ENCODE measurements at places on chromosomes 11 and 22.
A peak's percentile ranks its signal among the peaks of the same experiment; 100 is the strongest.

GRCh38 chr11:44774108-44774507 lies 47.3 kb downstream of the TSPAN18 start:
- DNase-seq, result no peak

DNA sequence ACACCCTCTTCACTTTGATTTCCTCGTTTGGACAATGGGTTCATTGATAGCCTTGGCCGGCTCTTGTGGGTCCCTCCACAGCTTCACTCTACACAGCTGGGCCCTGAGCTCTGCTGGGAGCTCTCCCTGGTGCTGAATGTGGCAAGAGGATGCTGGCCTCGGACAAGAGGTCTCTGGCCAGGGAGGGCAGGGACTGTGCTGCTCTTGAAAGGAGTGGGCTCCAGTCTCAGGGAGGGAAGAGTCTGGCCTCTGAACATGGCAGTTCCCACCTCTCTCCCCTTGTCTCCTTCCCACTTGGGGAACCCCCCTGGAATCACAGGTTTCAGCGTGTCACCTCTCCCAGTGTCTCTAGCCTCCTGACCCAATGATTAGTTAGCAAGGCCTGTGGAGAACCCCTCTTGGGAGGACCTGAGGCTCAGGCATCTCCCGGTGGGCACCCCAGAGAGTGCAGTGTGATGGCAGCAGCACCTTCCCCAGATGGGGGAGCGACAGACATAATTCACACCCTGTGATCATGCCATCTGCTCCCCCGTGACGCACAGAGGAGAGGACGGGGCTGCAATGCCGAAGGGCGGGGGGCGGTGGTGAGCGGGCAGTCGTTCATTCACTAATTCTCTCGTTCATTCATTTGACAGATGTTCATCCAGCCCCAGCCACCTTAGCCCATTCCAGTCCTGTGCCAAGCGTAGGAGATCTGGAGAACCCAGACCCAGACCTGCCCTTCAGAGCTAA lies 2.8 kb upstream of the CABP7 start:
- peak; percentile 84 for DNase-seq

DNA sequence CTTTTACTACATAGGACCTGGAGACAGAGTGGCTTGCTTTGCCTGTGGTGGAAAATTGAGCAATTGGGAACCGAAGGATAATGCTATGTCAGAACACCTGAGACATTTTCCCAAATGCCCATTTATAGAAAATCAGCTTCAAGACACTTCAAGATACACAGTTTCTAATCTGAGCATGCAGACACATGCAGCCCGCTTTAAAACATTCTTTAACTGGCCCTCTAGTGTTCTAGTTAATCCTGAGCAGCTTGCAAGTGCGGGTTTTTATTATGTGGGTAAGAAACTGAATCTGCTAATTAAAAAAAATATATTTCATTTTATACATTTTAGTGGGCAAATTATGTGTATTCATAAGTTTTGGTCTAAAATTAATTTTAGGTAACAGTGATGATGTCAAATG lies 7.8 kb downstream of the BIRC3 start:
- no peak for DNase-seq

DNA sequence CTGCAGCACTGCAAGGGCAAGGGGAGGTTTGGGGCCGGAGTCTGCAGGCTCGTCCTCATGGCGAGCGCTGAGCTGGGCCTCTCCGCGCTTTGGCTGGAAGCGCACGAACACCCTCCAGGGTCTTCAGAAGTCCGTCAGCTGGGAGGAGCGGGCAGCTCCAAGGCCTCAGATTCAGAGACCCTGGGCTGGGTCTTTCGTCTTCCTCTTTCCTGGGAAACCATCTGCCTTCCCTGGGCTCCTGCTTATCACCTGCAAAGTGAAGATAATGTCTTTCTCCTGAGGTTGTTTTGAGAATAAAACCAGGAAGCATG lies 525.6 kb downstream of the BRD1 start:
- DNase-seq, result no peak

- DNase-seq, result no peak
These were observed 55.9 kb upstream of the CCDC188 start for GRCh38 chr22:20206709-20207215.

DNA sequence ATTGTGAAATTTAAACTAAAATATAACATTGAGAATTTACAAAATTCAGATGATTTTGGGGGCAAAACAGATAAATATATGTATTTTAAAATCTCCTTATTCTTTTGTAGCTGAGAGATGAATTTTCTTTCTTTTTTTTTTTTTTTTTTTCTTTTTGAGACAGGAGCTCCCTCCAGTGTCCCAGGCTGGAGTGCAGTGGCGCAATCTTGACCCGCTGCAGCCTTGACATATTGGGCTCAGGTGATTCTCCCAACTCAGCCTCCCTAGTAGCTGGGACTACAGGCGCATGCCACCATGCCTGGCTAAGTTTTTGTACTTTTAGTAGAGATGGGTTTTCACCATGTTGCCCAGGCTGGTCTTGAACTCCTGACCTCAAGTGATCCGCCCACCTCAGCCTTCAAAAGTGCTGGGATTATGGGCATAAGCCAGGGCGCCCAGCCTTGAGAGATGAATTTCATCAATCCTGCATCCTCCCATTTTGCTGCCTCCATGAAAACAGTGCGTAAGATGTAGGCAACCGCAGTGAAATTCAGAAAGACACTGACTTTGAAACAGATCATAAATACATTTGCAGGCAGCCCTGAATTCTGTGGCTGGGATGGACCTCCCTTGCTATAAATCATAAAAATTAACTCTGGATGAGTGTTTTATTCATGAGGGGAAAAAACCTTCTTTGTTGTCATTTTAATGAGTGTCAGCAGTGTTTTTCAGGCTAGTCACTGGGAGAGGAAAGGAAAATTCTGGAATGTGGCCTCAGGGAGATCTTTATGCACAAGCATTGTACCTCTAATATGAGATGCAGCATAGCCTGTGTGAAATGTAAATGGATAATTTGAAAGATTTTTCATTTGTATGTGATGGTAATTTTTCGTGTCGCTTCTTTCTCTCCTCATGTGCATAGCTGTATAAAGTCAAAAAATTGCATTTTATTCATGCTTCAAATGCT lies 14.4 kb downstream of the ELMOD1 start:
- no peak for DNase-seq

- no peak for DNase-seq
These were observed 651.3 kb upstream of the KIRREL3 start for GRCh38 chr11:127651888-127652221.

- DNase-seq, result no peak
These were observed 172.5 kb upstream of the TMEM45B start for GRCh38 chr11:129643031-129643721.

DNA sequence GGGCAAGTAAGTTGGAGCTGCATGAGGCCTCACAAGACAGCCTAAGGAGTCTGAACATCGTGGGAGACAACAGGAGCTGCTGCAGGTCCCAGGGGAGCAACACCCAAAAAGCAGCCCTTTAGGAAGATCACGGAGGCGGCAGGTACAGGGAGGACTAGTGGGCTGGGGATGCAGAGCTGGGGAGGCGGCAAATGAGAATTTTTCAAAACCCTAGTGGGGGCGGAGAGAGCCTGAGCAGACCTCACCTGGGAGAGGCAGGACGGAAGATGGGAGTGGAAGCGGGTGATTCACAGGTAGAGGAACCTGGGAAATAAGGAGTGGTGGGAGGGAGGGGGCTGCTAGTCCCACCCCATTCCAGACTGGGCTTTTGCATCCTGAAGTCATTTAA lies 42.1 kb downstream of the DKK3 start:
- DNase-seq, result no peak

- no peak for DNase-seq
These were observed at the start of gene PRG3 for GRCh38 chr11:57380975-57381374. TSS of gene PRG3 (minus strand) at chr11:57381150. CDS start at chr11:57380708, 442 bp downstream.

GRCh38 chr11:35121326-35121865 lies 17.6 kb upstream of the CD44 start:
- no peak for DNase-seq

DNA sequence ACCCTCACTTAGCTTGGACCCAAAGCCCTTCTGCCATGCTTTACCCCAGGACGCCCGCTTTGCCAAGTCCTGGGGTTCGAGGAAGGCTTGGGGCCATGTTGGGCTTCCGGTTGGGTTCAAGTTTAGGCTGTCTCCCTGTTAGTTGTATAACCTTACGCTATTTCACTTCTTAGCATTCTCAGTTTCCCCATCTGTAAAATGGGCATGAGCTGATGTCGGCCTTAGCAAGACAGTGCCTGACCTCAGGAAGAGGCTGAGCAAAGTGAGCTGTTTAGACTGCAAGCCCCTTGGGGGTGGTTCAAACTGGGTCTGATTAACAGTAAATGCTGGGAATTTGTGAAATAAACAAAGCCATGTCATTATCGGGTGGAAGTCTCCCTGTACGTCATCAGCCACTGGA lies 3.2 kb upstream of the FGF4 start:
- no peak for DNase-seq

GRCh38 chr11:68503792-68504191 lies 43.2 kb downstream of the PPP6R3 start:
- DNase-seq, result no peak

DNA sequence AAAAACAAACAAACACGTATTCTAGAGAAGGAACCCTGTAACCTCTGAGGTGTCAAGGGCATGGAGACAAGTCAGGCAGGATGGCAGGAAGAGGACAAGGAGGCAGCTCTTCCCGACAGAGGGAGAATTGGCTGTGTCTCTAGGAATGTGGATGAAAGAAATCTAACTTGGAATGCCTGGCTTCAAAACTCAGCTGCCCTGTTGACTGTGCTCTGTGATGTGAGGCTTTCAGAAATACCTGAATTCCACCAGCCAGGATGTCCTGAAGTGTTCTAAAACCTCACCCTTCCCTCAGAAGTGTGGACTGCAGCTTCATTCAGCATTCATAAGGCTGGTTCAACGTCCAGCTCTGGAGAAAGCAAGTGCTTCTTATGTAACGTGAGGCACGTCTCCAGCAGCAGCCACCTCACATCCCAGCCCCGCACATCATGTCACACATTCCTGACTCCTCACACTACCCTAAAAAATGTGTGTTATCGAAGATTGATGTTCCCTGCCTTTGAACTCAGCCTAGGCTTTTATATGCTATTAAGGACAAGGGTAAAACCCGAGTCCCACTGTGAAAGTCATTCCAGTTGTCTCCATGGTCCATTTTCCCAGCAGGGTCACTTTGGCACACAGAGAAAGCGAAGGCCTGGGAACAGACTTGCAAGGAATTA lies 398.9 kb downstream of the ETS1 start:
- DNase-seq, result no peak

DNA sequence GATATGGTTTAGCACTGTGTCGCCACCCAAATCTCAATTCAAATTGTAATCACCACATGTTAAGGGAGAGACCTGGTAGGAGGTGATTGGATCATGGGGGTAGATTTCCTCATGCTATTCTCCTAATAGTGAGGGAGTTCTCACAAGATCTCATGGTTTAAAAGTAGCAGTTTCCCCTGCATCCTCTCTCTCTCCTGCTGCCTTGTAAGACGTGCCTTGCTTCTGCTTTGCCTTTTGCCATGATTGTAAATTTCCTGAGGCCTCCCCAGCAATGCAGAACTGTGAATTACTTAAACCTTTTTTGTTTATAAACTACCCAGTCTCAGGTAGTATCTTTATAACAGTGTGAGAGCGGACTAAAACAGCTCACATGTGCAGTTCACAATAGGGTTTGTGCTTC lies 1668.7 kb upstream of the RAG2 start:
- DNase-seq, result no peak

DNA sequence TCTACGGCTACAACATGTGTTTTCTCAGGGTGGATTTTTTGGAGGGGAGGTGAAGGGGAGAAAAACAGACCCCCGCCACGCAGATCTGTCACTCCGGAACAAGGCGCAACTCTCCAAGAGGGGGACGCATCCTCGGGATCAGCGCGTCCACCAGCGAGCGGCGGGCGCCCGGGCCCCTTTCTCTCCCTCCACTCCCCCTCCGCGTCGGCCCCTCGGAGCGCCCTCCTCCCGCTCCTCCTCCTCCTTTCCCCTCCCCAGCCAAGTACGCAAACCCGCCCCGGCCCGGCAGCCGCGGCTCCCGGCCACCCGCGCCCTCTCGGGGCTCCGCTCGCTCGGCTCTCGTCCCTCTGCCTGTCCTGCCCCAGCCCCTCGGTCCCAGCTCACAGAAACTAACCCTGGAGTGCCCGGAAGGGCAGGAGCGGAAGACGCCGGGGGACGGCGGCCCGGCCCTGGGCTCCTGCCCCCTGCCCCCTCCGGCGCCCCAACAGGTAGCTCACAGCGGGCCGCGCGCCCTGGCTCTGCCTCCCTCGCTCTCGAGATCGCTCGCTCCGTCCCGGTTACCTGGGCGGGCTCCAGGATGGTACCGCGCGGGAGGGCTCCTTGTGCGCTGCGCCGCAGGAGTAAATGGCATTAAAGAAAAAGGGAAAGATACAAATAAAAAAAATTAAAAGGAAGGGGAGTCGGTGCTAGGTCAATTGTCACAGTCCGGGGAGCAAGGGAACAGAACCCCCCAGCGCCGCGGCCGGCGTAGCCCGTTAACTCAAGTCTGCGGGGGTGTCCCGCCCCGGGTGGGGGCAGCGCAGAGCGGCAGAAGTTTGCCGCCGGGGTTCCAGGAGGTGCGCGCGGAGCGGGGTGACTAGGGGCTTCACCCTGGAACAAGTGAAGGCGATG lies 131.4 kb upstream of the C11orf58 start:
- DNase-seq, result peak; percentile 55

GRCh38 chr11:48116437-48117228 lies 100.0 kb upstream of the OR4B1 start:
- DNase-seq, result no peak

- DNase-seq, result no peak
These were observed 164.0 kb upstream of the RASSF10 start for GRCh38 chr11:12845163-12845562.

DNA sequence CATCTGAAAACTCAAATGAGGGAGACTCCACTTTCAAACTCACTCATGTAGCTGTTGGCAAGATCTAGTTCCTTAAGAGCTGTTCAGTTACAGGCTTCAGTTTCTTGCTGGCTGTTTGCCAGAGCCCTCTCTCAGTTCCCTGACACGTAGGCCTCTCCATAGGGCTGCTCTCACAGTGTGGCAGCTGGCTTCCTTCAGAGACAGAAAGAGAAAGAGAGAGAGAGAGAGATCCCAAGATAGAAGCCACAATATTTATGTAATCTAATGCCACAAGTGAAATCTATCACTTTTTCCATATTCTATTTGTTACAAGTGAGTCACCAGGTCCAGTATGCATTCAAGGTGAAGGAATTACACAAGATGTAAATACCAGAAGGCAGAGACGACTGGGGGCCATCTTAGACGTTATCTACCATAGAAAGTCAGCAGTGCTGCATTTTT lies 168.8 kb downstream of the RCN1 start:
- DNase-seq, result no peak

GRCh38 chr11:35390737-35391682 lies 28.3 kb downstream of the SLC1A2 start:
- DNase-seq, result no peak

- DNase-seq, result no peak
These were observed 9.2 kb upstream of the TMPRSS5 start for GRCh38 chr11:113715273-113715672.

GRCh38 chr22:30423301-30423958 lies 2.1 kb upstream of the MTFP1 start:
- no peak for DNase-seq

GRCh38 chr11:10348650-10349280 lies 43.9 kb downstream of the ADM start:
- DNase-seq, result no peak

GRCh38 chr22:49305966-49306631 lies 521.6 kb downstream of the BRD1 start:
- no peak for DNase-seq

- DNase-seq, result no peak
These were observed 4.5 kb downstream of the FAM83F start for GRCh38 chr22:39999144-39999757.

- DNase-seq, result no peak
These were observed 2.5 kb upstream of the SUSD2 start for GRCh38 chr22:24178502-24179440.

Data from neural crest cell (in vitro differentiated cells).